ENCODE measurements at places on chromosomes 1 and 21. TPM values are rescaled to one million over a fixed set of nuclear protein-coding genes. Genes with fewer than 3 reads are reported as not detected.

Gene RNU1-3
- under 0.01 TPM for total RNA-seq

Gene CELSR2
- 3.6 TPM for total RNA-seq

GRCh38 chr1:44521378-44522080 is 116.5 kb downstream of the RNF220 start:
- no peak for DNase-seq

DNA sequence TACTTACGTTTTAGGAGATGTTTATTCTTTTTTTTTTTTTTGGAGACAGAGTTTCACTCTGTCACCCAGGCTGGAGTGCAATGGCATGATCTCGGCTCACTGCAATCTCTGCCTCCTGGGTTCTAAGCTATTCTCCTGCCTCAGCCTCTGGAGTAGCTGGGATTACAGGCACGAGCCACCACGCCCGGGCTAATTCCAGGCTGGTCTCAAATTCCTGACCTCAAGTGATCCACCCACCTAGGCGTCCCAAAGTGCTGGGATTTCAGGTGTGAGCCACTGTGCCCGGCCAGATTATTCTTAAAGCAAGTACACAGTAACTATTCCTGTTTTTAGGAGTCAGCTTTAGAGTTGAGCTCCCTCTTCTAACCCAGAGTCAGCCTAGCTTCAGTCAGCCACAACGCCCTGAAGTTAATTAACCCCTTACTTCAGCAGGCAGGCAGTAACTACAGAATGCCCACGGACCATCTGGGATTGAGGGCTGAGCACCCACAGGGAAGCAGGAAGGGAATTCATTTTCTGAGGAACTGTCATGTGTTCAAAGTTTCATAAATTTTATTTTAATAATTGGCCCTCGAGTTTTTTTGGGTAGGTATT is 5.3 kb upstream of the ID3 start:
- DNase-seq = no peak

DNA sequence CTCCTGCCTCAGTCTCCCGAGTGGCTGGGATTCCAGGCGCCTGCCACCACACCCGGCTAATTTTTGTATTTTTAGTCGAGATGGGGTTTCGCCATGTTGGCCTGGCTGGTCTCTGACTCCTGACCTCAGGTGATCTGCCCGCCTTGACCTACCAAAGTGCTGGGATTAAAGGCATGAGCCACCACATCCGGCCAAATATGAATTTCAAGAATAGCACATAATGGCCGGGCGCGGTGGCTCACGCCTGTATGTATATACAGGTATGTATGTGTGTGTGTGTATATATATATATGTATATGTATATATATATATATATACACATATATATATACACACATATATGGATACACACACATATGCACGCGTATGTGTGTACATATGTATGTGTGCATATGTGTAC is 95.2 kb downstream of the ZP4 start:
- DNase-seq = no peak

Gene COL6A2
- 654 TPM for total RNA-seq

DNA sequence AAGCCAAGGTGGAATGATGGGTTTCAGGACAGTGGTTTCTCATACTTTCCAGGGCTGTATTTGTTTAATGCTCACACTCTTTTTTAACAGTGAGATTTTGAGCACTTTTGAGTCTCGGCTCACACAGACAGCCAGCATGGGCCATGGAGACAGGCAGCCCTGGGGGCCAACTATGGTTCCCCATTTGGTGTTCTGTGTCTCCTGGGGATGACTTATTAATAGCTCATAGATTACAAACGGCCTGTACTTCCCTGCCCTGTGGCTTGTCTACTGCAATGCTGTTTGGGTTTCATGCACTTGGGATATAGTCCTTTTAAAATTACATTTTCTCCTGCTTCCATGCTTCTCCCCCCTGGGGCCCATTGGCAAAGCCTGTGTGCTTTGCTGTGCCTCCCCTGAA is 178.3 kb downstream of the KCNJ6 start:
- DNase-seq = no peak

DNA sequence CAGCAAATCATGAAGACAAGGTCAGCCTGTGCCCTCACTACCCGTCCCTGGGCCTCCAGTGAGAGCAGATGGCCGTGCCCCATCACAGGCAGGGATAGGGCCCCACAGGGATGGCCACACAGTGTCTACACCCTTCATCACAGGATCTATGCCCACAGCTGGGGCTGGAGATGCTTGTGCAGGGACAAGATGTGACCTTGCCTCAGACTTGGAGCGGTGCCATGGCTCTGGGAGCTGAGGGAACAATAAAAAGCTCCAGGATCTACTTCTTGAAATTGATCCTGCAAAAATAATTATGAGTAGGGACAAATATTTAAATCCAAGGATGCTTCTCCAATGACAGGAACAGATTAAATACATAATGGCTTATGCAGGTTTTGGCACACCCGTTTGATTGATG is 25.4 kb upstream of the TCEA3 start:
- DNase-seq = no peak

DNA sequence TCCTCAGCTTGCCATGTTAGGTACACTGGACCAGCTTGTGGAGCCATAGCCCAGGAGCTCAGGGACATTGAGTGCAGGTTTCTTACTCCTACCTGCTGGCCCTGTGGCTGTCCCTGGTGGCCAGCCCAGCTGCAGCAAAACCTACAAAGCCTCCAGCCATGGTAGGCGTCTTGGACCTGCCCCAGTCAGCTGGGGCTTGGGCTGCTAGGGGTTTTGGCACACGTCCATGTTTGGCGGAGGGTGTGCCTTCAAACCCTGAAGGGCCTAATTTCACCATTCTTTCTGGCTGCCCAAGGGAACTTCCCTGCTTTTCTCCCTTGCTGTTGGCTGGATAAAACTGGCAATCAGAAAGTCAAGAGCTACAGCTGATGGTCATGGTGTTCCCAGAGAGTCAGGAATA is 25.4 kb downstream of the HMGCS2 start:
- no peak for DNase-seq

GRCh38 chr1:151992303-151993083 is 1.2 kb downstream of the S100A10 start:
- peak; percentile 100 for DNase-seq

Gene SLC44A5
- total RNA-seq = not detected

- no peak for DNase-seq
Observed at GRCh38 chr1:184698969-184699368, 55.7 kb downstream of the EDEM3 start.

GRCh38 chr1:88751714-88752113 is 67.6 kb downstream of the PKN2 start:
- no peak for DNase-seq

- DNase-seq = no peak
Observed at GRCh38 chr1:48082271-48082962, 85.2 kb upstream of the TRABD2B start.

DNA sequence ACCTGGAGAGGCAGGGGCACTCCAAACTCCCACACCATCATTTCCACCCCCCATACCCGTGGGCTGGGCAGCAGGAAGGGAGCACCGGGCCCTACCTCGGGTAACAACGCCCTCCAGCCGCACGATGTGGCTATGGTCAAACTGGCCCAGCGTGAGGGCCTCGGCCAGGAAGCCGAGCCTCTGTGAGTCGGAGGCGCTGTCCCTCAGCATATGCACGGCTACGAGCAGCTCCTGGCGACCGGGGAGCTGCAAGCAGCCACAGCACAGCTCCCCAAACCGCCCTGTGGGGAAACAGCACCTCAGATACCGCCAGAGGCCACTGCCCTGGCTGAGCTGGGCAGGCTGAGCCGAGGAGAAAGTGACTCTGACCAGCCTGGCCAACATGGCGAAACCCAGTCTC is 29.2 kb downstream of the CDCA8 start:
- DNase-seq = no peak

Gene CDC42
- total RNA-seq = 212 TPM

DNA sequence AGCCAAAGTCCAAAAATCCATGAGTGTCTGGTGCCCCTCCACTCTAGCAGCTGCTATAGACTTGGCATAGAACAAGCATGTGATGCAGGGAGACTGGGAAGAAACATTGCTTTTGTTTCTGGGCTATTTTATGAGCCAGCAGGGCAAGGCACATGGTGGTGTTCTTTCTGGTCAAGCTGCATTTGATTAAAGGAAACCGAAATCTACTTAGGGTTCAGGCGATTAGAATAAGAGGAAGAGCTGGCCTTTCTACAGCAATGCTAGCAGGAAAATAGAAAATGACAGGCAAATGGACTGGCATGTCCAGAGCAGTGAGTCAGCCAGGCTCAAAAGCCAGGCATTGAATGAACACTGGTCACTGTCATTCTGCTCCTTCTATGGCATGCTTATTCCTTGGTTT is 28.5 kb upstream of the ARHGAP29 start:
- peak; percentile 47 for DNase-seq

DNA sequence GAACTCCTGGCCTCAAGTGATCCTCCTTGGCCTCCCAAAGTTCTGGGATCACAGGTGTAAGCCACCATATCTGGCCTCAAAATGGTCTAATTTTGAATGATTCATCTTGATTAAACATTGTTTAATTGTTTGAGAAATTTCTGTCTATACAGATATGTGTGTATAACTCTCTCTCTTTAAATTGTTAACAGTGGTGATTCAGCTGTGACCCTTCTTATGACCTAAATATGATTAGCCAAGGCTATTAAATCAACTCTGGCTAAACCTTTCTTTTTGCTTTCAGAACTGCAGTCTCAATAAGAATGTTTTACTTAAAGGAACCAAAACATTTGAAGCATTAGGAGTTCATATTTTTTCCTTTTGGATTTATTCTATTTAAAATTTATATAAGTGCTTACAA is 19.2 kb upstream of the B3GALT5 start:
- peak; percentile 60 for DNase-seq

DNA sequence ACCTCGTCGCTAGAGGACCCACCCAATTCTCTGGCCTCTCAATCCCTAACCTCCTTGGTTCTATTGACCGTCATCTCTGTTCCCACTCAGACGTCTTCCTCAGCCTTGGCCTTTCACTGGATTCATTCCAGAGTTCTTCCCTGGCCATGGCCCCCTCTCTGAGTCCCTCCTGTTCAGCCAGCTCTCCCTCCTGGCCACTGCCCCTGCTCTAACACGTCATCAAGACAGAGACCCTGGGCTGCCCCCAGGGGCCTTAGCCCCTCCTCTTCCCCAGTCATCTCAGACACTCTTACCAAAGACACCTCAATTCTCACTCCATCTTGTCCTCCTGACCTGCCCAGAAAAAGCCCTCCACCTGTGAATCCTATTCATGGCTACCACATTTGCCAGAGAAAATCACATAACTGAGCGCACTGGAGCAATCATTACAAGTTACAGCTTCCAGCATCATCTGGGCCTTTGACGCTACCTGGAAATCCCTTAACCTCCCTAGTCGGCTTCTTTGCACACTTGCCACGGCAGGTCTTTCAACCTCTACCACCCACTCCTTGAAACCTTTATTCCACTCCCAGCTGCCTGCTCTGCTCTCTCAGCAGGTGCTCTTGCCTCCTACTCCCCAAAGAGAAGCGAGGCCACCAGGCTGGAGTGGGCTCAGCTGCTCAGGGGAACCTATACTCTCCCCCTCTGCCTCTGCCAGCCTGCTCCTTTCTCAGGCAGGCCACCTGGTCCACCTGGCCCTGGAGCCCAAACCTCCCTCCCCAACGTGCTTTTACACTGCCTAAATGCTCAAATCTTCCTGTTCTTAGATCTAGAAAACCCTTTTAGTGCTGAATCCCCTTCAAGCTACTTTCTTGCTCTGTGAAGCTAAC is 14.0 kb downstream of the DCST2 start:
- DNase-seq = no peak

Gene IL22RA1
- total RNA-seq = 1.2 TPM

DNA sequence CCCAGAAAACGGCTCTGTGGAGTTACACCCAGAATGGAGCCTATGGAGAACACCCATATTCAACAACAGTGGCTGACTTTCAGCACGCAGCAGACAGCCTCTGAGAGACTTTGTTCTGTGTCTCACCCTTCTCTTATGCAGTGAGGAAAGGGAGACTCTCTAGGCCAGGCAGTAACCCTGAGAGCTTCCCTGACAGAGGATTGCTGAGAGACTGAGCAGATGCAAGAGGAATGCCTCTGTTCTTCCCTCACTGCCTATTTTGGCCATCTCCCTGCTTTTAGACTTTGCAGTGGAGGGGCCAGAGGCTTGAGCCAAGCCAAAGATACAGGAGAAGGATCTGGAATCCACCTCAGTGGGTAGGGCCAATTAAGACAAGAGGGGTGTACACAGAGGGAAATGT is 41.8 kb upstream of the SLC16A1 start:
- no peak for DNase-seq
